Stimulated activated CD8-positive, alpha-beta memory T cell treated with anti-CD3 and anti-CD28 coated beads, Interleukin-4, amount 100 ng/mL, for 1 hour (primary cell): ENCODE measurements at places on chromosomes 5 and 9.

DNA sequence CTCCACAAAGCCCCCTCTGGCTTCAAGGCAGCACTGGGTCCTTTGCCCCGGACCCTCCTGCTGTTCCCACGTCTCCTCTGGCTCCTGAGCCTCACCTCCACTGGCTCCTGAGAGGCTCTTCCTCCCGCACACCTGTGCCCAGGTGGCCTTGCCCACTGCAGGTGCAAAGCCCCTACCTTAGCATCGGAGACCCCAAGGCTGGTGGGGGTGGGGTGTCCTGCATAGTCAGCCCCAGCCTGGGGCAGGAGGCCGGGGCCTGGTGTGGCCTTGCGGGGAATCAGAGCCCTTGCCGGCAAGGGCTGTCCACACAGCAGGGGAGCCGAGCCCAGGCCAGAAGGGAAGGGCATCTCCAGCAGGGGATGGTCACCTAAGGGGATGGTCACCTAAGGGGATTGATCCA is 41.3 kb upstream of the CEP72 start:
- DNase-seq: no peak

DNA sequence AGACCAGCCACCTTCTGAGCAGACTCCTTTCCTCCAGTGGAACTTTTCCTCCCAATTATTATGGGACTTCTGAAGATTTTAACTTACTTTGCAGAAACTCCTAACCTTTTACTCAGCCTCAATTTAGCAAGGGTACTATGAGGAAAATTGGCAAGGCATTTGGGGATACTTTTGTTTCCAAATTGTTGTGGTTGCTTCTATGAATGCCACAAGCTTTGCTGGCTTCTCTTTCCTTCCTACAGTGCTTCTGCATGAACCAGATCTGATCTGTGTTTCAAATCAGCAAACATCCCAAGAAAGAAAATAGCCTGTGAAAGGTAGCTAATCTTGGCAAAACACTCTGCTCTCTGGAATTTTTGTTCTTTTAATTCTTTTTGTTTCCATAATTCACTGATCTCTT is 57.3 kb upstream of the TAF11L2 start:
- no peak for DNase-seq

DNA sequence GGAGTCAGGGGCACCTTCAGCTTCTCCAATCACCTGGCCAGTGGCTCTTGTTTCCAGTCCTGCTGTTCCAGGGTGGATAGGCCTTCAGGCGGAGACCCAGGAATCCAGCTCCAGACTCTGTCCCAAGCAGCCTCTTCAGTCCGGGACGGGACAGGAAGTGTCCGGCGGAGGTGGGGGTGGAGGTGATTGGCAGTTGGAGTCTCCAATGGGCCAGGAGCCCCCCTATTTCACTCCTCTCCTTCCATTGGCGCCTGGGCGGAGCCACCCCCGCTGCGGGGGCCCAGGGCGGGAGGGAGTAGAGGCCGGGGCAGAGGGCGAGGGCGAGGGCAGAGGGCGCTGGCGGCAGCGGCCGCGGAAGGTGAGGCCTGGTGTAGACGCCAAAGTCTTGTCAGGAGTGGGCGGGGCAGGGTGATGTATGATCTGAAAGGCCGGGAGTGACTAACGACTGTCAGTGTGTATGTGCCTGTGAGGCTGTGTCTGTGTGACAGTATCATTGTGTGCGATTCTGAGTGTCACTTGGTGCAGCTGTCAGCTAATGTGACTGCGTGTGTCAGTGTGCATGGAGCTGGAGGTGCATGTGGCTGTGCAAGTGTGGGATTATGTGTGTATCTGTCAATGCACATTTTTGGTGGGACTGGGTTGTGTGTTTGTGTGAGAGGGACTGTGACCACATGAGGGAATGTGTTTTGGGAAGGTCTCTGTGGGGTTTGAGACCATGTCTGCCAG is at the start of gene IL11RA:
Gene IL11RA, plus strand, starts transcription at position 310 of the 726 bp plus-strand sequence. CDS start 3,033 bp downstream, outside the sequence.
- no peak for DNase-seq

DNA sequence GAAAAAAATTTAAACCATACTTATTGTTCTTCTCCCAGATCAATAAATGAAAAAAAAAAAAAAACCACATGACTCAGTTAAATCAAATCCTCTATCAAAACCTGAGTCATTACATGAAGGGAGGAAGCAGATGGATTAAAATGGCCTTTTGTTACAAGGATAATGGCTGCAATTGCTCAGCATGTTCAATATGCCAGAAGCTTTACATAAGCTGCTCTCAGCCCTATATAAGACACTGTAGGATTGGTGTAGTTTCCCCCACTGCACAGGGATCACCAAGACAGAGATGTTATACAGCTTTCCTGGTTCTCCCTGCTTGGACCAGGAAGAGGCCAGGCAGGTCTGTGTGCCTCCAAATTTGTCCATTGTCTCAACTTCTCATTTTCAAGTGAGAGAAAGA is 101.6 kb upstream of the MAP1B start:
- DNase-seq: no peak

DNA sequence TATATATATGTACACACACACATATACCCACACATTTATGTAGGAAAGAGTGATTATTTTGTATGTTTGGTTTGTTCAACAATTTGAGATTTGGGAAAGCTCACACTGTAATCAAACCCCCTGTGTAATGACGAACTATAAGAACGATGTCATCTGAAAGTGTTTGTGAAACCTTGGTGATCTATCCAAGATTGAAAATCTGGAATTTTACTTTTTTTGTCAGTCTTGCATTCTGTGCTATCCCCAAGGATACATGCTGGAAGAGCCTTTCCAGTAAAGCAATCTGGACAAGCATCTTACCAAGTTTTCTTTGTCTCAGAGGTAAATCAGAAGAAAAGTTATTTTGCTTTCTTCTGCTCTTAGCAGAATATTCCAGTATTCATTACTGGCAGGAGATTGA is 23.3 kb downstream of the SGCD start:
- DNase-seq: no peak

- no peak for DNase-seq
Observed at GRCh38 chr5:104146652-104147051, 584.1 kb upstream of the NUDT12 start.

GRCh38 chr5:161546470-161547301 is at the start of gene GABRB2:
GABRB2 (minus strand) TSS chr5:161546725; CDS start chr5:161546643, 82 bp downstream.
- DNase-seq: no peak

DNA sequence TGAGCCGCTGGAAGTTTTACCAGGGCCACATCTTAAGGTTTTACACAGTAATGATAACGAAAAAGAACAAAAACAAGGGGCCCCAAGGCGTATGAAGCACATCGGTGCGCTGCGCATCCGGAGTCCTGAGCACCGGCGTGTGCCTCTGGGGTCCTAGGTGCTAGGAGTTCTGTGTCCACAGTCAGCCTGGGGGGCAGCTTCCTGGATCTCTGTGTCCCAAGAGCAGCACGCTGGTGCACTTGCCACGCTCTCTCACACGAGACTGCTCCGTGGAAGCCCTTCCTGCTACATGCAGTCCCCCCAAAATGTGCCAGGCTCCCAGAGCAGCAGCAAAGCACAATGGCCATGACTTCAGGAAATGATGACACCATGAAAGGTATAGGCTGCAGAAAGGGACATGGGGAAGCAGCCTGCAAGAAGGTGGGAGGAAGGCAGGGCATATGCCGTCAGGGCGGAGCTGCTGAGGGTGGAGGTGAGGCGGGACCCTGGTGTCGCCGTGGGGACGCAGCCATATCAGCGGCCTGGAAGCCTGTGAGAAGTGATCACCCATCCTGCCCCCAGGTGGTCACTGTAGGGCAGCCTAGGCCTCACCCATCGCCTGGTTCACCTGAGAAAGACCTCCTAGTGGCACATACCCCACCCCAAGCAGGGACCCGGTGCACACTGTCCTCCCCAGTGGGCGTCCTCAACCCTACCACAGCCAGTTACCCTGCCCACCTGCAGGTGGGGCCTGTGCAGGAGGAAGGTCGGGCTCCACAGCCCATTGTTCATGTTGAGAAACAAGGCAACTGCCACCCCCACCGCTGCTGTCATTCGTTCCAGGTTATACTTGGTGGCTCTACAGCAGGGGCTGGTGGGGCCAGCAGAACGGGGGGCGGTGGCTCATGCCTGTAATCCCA is 23.6 kb upstream of the SLC6A3 start:
- no peak for DNase-seq

- no peak for DNase-seq
Observed at GRCh38 chr5:121189342-121190305, 662.1 kb upstream of the FTMT start.

GRCh38 chr5:74415695-74416102 is 224.8 kb downstream of the ENC1 start:
- DNase-seq: no peak

- DNase-seq: no peak
Observed at GRCh38 chr5:53194086-53194485, 84.5 kb upstream of the MOCS2 start.

DNA sequence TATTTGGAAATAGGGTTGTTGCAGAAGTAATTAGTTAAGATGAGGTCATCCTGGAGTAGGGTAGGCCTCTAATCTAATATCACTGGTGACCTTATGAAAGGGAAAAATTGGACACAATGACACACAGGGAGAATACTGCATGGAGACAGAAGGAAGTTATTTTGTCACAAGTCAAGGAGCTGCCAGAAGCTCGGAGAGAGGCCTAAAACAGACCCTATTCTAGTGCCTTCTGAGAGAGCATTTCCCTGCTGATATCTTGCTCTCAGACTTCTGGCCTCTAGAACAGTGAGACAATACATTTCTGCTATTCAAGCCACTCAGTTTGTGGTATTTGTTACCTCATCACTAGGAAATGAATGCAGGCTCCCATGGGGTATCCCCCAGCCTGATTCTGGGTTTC is 332.9 kb downstream of the CSNK1G3 start:
- DNase-seq: no peak

DNA sequence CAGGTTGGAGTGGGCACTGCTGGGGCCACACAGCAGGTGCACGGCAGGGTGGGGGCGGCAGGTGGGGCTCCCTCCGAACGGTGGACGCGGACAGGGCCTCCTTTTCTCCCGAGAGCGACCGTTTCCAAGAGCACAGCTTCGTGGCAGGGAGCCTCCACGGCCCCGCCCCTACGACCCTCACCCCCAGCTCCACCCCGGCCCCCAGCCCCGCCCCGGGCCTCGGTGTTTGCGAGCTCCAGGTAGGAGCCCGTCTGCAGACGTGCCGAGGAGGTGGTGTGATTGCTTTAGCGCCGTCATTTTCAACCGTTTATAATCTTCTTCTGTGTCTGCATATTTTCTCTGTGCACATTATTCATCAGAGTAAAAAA is 8.8 kb downstream of the GRIN1 start:
- no peak for DNase-seq

GRCh38 chr5:17223367-17224185 is 6.1 kb downstream of the BASP1 start:
- DNase-seq: no peak

DNA sequence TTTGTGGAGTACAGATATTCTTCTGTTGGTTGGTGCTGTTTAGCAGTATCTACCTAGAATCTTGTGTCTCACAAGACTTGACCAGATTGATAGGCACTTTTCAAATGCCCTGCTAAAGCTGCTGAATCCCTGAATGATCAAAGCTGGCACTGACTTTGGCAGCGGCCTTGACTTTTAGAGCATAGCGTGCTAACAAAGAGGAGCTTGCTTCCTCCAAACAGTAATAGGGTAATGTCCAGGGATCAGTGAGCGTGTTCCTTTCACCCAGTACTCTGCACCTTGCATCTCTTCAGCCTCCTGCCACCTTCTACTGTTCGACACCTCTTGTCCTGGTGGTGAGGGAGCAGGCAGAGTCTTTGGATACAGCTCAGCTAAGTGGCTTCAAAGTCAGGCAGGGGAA is 100.8 kb downstream of the IQGAP2 start:
- no peak for DNase-seq

- no peak for DNase-seq
Observed at GRCh38 chr9:23408874-23409273, 417.2 kb downstream of the ELAVL2 start.

- no peak for DNase-seq
Observed at GRCh38 chr5:35159370-35159742, 70.9 kb downstream of the PRLR start.

- DNase-seq: no peak
Observed at GRCh38 chr9:133151041-133151440, 12.7 kb downstream of the GBGT1 start.

DNA sequence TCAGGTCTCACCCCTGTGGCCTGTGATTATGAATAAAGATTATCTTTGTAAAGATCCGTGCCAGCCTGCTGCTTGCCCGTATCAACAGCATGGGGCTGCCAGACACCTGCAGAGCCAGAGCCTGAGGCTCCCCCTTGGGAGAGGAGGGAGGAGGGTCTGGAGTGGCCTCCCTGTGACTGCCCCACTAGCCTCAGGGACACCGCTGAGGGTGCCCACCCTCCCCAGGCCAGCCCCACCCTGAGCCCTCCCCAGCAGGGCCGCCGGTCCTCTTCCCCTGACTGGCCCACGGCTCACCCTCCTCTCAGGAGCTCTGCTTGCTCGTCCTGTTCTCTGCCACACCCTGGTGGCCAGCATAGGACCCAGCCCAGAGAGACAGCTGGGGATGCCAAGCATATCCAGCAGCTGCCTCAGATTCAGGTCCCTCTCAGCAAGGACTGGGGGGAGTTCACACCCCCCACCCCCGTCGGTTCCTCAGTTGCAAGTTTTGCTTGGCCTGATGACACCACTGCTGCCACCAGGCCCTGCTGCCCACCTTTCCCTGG is 1.9 kb downstream of the SSNA1 start:
- DNase-seq: no peak

DNA sequence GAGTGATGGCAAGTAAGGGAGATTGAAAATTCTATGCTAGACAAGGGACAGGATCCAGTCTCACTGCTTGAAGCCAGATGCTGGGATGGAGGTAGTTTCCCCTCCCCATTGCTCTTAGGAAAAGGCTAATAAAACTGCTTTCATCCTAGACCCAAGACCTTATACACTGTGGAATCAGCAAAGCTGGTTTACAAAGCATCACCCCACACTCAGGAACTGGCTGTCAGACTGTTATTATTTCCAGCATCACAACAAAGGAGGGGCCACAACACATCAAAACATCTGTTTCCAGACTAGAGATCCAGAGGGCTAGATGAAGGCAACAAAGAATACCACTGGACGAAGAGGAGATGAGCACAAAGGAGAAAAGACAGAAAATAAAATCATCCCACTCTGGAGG is 364.6 kb upstream of the PTGER4 start:
- DNase-seq: no peak

- no peak for DNase-seq
Observed at GRCh38 chr5:134136771-134137170, 22.3 kb downstream of the TCF7 start.

DNA sequence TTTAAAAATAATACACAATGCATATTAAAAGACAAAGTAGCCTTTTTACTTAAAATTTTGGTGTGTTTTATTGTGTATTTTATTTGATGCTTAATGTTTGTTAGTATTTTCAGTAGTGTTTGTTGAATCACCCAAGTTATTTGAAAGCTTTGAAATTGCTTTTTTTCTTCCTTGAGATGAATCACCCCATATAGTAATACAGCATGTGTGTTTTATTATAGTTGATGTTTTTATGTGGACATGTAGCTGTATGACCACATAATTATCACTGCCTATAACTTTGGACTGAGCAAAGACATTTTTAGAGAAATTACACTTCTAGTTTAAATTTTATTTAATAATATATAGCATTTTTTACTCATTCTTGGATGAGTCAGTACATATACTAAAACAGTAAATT is 18.0 kb downstream of the FAM174A start:
- no peak for DNase-seq
